ENCODE measurements at places on chromosomes 2 and 18. TPM values are rescaled to one million over a fixed set of nuclear protein-coding genes. Genes with fewer than 3 reads are reported as not detected.

Gene RGPD5
- total RNA-seq: 4.2 TPM

Gene NT5DC4
- not detected for total RNA-seq

Gene M1AP
- not detected for total RNA-seq

Gene ANKRD23
- 1.5 TPM for total RNA-seq

Gene DYTN
- total RNA-seq: not detected

Gene ZNF804A
- total RNA-seq: not detected

Measured in A549 treated with Mapracorat at 1 μM for 4 hours (cell line).